ENCODE measurements at places on chromosomes 5 and 9. TPM values are rescaled to one million over a fixed set of nuclear protein-coding genes. Genes with fewer than 3 reads are reported as not detected.

DNA sequence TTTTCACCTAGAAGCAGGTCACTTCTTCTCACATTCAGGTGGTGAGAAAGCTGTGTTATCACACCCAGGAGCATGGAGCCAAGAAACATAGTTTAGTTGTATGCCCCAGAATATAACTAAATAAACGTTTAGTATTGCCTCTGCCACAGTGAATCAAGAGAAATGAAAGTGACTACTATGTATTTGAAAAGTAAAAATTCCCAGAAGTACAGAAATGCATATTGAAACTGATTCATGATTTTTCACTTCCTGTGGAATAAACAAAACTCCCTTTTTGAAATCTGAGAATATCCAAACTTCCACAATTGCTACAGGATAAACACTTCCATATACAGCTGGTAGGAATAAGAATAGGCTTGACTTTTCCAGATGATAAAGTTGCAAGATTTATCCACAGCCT is 15.3 kb upstream of the NINJ1 start:
- DNase-seq, result no peak

DNA sequence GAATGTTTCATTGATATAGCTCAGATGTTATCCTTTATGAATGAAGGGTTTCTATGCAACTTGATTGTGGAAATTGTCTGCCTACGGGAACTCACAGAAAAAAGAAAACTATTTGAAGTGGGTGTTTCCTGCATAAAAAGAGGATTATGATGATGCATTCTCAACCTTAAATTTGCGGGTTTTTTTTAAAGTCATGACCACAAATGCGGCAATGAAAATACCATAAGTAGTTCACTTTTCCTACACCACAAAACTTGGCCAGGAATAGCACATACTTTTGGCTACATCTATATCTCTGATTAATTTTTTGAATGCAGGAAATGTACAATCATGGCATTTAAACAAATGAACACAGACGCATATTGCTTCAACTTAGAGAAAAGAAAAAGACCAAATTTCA is 754.7 kb downstream of the DTWD2 start:
- DNase-seq, result no peak

DNA sequence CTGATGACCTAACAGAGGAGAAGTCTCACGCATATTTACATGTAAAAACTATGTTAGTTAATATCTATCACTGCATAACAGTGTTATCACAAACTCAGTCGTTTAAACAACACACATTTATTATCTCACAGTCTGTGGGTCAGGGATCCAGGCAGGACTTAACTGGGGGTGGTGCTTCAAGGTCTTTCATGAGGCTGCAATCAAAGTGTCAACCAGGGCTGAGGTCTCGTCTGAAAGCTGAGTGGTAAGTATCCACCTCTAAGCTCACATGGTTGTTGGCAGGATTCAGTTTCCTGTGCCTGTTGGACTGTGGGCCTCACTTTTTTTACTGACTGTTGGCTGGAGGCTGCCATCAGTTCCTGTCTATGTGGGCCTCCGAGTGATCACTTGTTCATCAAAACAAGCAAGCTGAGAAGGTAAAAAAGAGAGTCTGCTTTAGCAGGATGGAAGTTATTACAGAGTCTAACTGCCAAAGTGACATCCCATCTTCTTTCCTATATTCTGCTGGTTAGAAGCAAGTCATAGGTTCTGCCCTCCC is 188.6 kb downstream of the CARTPT start:
- DNase-seq, result no peak

- no peak for DNase-seq
Observed at GRCh38 chr5:142184988-142185387, 76.4 kb downstream of the NDFIP1 start.

DNA sequence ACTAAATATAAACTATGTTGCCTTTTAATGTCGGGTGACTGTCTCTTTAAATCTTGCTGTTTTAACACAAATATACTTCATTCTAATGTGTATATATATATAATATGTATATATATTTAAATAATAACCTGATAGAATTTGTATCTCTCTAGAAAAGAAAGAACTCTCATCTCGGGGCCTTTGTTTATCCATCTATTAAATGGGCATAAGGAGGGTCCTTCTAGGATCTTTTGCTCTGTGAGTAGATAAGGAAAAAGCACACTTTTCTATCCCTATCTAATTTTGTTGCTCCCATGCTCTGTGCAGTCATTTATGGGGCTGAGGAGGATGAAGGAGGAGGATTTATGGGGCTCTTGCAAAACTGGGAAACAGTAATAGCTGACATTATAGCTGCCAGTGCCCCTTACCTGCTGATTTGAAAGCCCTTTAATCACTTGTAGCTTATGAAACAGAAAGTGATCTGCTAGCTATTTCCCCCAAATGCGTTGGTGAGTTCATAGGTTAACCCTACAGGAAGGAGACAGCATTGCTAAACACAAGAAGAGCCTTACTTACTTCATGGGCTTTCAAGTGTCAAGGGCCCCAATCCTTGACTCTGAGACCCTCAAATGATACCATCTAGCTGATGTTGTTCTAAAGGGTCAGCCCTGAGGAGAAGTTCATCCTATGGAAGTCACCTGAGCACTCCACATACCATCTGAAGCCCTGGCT is 5.8 kb upstream of the PPARGC1B start:
- DNase-seq, result peak; percentile 30

- DNase-seq, result no peak
Observed at GRCh38 chr9:98357921-98358535, 102.6 kb upstream of the TBC1D2 start.

GRCh38 chr9:18421391-18421790 is 52.6 kb upstream of the ADAMTSL1 start:
- no peak for DNase-seq

- no peak for DNase-seq
Observed at GRCh38 chr5:154059039-154059430, 20.3 kb downstream of the MFAP3 start.

GRCh38 chr5:134576386-134577021 is 51.0 kb downstream of the JADE2 start:
- DNase-seq, result no peak

DNA sequence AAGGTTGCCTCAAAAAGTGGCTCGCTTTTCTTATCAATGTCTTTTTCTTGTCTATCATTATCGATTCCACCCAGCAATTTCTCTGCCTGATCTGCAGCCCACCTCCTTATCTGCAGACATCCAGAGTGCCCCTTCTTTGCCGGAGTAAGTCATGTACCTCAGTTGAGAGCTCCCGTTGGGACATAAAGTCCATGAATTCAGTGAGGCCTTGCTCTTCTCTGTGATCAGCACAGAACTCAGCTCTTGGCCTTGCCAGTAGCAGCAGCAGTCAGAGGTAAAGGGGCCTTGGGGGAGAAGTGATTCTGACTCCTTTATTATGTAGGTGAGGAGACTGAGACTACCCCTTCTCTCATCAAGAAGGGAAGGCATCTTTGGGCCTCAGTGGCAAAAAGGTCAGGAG is 24.9 kb upstream of the DCAF12 start:
- no peak for DNase-seq

- no peak for DNase-seq
Observed at GRCh38 chr5:65017636-65018035, 248.9 kb downstream of the CWC27 start.

DNA sequence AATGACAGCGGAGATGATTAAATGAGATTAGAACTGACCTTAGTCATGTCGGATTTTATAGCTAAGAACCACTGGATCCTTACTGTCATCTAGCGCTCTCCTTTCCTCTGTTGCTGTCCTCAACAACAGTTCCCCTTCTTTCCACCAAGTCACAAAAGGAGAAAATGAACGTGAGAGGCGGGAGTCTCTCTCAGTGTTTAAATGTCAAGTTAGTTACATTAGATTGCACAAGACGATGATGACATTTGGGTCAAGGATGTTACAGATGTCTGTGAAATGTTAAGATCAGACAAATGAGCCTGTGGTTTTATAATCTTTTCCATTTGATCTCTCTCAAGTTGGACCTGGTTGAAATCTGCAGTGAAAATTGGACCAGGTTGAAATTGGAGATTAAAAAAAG is 53.5 kb downstream of the FBXO38 start:
- DNase-seq, result no peak

GRCh38 chr5:161064297-161064696 is 212.3 kb upstream of the ATP10B start:
- DNase-seq, result no peak

DNA sequence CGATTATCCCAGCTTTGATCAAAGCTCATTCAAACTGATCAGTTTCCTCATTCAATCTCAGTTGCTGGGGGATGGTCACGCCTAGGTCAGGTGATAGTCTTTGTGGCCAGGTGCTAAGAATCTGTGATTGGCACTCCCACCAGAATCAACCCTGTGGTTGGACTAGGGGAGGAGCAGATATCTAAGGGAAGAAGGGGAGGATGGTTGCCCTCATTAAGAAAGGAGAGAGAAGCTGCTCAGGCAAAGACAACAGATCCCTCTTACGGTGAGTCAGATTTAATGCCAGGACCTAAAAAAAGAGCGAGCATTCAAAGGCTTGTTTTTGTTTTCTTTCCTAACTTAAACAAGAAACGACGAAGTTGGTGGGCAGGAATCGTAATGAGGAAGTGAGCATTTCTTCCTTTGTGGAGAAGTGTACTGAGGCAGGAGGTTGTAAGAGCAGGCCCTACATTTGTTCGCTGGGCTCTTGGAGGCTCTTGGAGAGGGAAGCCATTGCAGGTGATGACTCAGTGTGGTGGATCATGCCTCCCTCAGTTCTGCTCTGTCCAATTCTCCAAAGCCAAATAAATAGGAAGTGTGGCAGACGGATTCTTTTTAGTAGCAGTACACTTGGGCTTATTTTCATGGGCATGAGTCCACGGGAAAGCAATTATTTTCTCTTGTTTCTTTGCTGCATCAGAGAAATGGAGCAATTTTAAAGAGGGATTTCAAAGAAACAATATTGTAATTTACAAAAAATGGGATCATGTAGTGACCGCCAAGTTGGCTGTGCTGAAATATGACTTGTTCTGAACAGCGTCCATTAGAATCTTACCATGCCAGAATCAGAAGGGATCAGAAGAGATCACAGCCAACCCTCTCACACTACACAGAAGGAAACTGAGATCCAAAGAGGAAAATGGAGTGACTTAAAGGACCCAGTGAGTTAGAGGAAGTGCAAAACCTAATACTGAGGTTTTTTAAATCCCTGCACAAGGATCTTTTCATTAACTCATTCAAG is 18.7 kb upstream of the TGFBR1 start:
- DNase-seq, result no peak

- DNase-seq, result no peak
Observed at GRCh38 chr9:31541721-31542281, 842.6 kb upstream of the ACO1 start.

- DNase-seq, result no peak
Observed at GRCh38 chr5:66606713-66607112, 10.5 kb downstream of the MAST4 start.

GRCh38 chr9:136762915-136763648 is 1.2 kb downstream of the LCN15 start:
- DNase-seq, result peak; percentile 43

DNA sequence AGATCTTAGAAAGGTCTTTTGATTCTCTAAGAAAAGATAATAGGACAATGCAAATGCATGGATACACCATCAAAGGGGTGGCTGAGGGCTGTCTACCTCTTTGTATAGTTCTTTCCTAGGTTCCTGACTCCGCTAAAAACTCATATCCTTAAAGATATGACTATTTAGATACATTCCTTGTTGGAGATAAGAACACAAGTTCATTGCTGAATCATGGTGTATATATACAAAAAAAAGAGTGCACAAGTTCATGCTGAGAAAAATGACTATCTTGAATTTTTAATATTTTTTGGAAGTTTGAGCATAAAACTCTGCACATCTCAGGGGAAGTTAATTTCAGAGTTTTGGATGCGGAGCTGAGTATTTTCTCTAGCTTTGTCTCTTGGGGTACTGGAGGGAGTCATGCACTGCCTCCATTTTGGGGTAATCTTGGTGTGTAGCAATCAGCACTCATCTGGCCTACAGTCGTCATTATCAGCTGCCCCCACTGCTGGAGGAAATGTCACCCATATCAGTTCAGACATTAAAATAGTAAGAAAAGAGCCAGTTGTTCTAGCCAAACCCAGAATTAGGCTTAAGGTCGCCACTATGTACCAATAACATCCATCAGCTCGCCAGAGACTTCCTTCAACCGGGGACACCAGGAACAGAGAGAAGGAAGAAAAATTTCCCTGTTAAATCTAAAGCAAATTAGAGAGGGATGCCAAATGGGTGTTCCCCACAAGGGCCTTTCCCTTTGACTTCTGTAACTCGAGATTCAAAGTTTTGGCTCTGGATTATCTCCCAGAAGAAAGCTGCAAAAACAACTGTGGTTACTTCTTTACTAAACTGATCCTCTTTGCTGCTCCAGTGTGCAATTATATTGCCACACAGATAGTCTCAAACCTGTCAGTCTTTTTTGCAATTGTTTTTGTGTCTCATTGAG is 49.0 kb downstream of the PTTG1 start:
- DNase-seq, result no peak

- no peak for DNase-seq
Observed at GRCh38 chr5:1658665-1659064, 134.9 kb upstream of the LPCAT1 start.

- no peak for DNase-seq
Observed at GRCh38 chr5:172567294-172567693, 73.8 kb upstream of the NEURL1B start.

The PCDHB13 gene
- not detected for total RNA-seq

The OR1J4 gene
- total RNA-seq, result not detected

The DPYSL3 gene
- not detected for total RNA-seq

The TMC1 gene
- total RNA-seq, result not detected

The PAX5 gene
- 0.12 TPM for total RNA-seq

The GABRA6 gene
- total RNA-seq, result not detected

The TNPO1 gene
- total RNA-seq, result 95.3 TPM

Measured in activated CD4-positive, alpha-beta T cell treated with anti-CD3 and anti-CD28 coated beads, Interleukin-2, amount 10 ng/mL, durations not matched to agents 7 days and 5 days (primary cell).